ENCODE measurements at places on chromosomes 7 and 10.

DNA sequence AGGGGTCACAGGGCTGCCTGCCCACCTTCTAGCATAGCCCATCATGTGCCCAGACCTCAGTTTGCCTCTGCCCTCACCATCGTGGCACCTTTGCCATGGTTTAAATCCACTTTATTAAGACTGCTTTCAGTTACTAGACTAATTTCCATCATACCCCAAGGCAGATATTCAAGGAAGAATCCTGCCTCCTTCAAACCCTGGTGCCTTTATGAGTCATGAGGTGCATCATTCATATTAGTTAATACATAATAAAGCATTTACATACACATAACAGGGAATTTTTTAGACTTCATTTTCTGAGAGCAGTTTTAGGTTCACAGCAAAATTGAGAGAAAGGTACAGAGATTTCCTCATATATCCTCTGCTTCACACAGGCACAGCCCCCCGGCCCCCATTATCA lies 62.8 kb downstream of the CXCL12 start:
- DNase-seq, result no peak

DNA sequence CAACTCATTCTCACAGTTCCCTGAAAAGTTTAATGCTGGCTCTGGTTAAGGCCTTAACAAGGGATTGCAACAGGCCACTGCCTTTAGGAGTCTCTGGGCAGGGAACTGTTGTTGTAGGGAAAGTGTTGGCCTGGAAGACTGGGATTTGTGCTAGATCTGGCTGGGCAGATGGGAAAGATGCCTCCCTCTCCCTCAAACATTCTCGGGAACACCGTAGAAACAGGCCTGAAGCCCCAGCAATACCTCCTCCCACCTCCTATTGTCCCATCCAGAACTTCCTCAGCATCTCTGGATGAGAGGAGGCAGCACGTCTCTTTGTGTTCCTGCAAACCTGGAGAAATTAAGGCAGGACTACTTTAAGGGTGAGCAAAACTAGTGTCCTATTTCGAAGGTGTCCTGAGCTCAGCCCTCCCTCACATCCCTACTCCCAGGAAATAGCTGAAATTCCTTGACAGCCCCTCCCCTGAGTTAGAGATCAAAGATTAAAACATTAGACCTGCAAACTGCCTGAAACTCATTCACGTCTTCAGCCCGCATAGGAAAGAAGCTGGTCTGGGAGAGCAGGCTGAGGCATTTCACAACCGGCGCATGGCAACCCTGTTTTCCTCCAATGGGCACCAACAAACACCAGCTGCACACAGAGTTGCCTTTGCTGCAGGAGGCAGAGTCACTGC lies 10.9 kb upstream of the MAP3K8 start:
- DNase-seq, result no peak

DNA sequence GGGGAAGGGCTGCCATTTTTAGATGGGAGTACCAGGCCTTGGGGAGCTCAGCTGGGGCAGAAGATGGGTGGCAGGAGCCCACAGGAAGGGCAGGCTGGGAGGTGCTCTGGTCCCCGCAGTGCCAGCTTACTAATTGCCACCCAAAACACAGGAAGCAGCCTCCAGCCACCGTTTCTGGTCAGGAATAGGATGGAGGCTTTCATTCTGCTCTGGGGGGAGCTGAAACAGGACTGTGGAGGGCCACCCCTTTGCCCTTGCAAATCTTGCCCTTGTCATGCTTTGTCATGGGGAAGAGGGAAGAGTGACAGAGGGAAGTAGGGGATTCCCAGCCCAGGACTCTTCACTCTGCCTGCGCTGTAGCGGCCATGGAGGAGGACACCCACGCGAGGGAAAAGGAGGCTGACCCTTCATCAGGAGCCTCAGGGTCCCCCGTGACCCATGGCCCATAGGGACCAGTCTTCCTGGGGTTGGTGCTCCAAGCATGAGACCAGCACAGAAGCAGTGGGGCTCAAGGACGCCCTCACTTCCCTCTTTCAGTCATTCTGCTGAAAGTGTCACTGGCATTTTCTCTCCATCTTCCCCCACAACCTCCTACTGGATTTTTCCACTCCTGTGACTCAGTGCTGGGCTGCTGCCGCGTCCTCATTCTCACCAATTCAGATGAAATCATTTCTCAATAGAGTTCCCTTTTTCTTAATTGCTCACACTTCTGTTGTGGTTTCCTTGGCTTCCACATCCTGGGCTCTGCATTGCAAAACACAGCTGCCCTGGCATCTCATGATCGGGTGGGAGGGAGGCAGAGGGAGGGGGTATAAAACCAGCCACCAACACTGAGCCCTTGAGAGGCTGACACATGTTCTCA lies 61.9 kb downstream of the MKI67 start:
- DNase-seq, result peak; percentile 89

- DNase-seq, result no peak
These were observed 10.0 kb downstream of the CYP3A43 start for GRCh38 chr7:99837649-99838361.

DNA sequence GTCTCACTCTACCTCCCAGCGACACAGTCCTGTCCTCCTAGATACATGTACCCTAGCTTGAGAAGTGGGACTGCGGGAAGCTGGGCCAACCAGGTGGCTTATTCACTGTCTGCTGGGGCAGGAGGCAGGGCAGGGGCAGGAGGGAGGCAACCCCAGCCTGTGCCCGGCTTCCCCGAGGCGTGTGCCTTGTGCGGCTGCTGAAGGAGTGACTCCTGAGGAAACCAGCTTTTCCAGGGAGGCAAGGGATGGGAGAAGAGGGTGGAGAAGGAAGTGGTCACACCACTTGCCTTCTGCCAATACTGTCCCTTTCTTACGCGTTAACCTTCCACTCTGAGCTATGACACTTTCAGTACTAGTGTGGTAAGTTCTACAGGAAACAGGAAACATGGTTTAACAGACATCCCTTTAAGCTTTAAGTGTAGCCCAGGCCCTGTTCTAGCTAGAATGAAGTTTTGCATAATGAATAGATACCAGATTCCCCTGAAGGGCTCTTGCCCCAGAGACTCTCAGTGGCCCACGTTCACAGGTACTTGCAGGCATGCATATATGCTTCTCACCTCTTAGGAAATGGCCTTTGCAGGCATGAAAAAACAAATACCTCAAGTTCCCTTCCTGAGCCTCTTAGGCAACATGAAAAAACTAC lies 40.6 kb downstream of the SYPL1 start:
- DNase-seq, result peak; percentile 46

DNA sequence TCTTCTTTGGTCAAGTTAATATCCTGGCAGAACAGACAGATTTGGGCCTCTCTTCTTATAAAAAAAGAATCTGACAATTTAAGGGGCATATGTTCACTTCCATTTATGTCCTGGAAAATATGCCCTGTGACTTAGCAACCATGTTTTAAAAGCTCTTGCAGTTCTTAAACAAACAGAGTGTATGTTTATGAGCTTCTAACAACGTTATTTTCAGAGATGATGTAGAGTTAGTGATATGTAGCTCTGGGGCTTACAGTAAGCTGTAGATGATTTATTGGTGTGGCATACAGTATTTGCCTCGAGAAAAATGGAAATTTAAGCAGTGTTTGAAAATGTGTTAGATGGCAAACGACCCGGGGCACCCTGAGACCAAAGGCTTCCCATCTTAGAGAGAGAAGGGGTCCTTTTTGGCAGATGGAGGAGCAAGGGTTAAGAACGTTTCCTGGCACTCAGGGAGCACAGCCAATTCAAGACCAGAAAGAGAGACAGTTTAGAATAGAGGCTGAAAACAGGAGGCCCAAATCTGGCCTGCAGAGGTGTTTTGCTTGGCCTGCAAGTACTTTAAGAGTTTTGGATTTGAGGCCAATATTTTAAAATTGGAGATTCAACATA lies 397.5 kb downstream of the KCNMA1 start:
- no peak for DNase-seq

DNA sequence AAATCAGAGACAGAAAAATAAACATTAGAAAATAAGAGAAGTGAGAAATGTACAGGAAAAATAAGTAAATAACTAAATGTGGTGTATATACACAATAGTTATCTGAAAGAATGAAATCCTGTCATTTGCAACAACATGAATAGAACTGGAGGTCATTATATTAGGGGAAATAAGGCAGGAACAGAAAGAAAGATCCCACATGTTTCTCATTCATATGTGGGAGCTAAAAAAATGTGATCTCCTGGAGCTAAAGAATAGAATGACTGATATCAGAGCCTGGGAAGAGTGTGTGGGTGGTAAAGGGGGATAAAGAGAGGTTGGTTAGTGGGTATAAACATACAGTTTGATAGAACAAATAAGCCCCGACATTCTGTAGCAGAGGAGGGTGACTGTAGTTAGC lies 27.3 kb downstream of the PLXDC2 start:
- DNase-seq, result no peak

- peak; percentile 77 for DNase-seq
These were observed 695 bp upstream of the VDAC2 start for GRCh38 chr10:75209921-75210281.

- no peak for DNase-seq
These were observed 29.4 kb upstream of the HNRNPH3 start for GRCh38 chr10:68302503-68302823.

DNA sequence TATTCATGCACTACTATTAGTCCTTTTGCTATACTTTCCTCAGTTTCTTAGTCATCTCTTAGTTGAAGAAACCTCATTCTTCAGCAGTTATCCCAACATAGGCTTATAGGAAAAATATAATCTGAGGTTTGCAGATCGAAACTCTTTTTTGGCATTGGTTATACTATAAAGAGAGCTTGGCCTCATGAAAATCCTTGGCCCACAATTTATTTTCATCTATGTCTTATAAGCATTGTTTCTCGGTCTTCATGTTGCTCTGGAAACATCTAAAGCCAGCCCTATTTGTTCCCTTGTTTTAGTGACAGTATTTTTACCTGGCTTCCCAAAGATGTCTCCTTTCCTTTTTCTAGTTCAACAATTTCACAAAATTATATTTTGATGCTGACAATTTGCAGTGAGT lies 345.1 kb upstream of the PRKCQ start:
- no peak for DNase-seq

DNA sequence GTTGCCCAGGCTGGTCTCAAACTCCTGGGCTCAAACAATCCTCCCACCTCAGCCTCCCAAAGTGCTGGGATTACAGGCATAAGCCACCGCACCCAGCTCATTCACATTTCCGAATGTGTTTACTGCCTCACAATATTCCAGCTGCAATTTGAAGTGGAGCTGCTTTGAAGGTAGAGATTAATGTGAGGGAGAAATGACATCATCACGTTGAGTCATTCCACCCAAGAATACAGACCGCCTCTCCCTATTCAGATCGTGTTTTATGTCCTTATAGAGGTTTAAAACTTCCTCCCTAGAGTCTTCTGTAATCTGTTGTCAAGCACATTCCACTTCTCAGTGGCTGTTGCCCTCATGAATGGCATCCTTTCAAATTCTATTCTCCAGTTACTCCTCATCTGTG lies 100.4 kb upstream of the PDGFA start:
- peak; percentile 26 for DNase-seq

DNA sequence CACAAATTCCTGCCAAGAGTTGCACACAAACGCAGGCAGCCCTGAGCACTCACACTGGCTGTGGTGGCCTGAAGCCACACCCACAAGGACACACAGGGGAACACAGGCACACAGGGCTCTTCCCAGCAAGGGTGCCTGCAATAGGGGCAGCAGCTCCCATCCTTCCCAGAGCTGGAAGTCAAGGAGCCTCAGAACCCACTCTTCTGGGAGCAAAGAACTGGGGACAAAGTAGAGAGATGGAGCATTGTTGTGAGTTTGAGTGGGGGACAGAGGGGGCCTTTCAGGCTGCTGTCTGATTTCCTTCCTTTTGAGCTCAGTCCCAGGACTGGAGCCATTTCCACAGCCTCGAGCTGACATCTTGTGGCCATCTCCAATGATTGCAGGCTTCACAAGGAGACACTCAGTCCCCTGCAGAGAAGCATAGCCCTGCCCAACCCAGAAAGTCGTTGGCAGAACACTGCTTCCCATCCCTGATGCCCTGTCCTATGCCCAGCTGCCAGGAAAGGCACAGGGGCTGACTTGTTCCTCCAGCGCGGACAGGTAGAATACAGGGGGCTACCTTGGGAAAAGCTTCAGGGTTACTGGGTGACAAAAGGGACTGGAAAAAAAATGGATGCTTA lies 34.4 kb upstream of the SLF2 start:
- DNase-seq, result peak; percentile 32

DNA sequence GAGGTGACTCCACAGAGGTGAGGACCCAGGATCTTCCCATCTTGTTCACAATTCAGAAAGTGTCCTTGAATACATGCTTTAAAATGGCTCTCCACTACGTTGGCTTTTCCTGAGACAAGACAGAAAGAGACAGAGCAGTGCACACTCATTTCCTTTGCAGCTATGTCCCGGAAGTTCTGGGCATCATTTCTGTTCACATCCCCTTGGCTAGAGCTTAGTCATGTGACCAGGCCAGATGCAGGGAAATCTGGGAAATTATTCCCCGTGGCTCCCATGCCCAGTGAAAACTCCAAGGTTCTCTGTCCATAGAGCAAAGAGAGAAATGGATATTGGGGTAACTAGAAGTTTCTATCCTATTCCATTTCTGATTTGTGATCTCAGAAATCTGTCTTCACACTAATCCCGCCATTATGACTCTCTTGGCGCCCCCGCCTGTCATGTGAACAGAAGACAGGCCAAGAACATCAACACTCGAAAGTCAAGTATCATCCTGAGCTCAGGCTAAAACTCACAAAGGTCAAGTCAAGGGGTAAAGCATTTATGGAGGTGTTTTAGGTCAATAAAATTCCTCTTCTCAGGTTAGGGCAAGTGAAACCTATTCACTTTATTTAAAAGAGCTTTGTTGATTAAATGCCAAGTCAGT lies 251.4 kb upstream of the HABP2 start:
- DNase-seq, result no peak

GRCh38 chr7:95817866-95818640 lies 45.7 kb downstream of the DYNC1I1 start:
- no peak for DNase-seq

DNA sequence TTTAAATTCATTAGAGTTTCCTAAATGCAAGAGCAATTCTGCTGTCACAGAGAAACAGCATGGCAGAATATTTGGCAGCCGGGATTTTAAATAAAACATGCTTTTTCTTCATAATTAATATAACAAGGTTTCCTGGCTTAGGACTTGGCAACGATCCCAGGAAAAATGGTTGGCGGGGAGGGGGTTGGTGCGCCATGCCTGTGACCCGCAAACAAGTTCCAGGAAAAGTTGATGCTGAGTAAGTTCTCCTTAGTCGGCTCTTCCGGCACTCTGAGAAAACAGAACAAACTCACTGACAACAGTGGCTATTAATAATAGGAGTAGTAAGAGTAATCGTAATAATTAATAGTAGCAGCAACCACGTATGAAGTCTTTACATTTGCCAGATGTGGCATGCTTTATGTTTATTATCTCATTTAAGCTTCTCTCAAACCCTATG lies 4.6 kb downstream of the HABP2 start:
- no peak for DNase-seq

GRCh38 chr10:67114945-67115344 lies 189.1 kb downstream of the LRRTM3 start:
- DNase-seq, result no peak

DNA sequence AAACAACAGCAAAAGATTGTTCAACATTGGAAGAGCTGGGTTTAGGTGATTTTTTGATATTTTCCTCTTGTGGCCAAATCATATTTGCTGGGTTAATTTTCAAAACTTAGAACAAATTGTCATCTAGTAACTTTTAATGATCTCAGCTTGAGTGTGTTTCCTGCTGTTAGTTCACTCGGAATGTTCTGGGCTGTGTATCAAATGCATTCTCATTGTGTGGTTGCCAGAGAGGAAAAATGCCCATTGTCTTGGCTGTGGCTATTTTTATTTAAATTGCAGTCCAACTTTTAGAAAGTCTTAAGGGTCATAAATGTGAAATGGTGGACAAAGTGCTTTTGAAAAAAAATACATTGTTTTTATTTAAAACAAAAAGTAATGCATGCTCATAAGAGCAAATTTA lies 542.0 kb downstream of the TNS3 start:
- DNase-seq, result no peak
